ENCODE measurements at places on chromosomes 2 and 18.
A peak's percentile ranks its signal among the peaks of the same experiment; 100 is the strongest.

DNA sequence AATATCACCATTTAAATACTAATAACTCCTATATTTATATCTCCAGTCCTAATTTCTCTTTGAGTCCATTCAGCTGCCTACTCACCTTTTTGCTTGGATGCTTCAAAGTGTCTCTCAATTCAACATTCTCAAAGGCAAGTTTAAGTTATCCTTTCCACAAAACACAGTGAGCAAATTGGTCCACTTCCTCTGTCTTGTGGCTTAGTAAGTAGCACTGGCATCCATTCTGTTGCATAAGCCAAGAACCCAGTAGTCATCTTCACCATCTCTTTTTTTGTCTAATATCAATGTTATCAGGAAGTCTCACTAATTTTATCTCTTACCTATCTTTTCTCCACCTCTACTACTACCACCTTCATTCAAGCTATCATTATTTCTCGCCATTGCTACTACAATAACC lies 27.4 kb upstream of the IL1RL1 start:
- DNase-seq = no peak

- DNase-seq = no peak
These were observed 4.3 kb downstream of the SEPTIN10 start for GRCh38 chr2:109609352-109610024.

DNA sequence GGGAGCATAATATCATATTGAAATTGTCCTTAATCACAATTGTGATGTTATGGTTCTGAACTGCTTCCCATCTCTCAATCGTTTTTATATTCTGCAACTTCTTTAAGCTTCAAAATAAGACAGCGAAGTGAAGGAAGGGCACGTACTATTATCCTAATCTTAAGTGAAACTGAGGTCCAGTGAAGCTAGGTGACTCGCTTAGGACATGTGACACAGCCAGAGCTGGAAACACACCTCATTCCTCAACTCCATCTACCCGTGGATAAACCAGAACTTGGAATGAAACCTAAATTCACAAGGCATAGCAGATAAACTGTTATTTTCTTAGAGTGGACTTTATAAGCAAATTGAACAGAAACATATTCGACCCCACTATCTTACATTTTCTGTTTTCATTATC lies 191.2 kb upstream of the PXDN start:
- DNase-seq = no peak

DNA sequence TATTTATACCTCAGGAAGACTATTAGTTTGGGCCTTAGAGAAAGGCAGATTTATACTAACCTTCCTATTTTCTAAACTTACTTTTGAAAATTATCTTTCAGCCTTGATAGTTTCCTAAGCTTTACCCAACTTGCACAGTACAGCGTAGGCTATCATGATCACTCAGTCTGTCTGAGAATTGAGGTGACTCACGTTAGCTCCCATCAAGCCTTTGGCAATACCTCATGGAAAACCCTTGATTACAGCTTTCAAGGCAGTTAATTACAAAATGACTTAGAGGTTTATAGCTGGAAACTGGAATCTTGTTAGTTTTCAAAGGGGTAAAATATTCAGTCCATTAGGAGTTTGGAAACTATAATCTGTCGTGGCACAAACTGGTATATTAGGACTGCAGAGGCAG lies 26.4 kb upstream of the ARMC9 start:
- no peak for DNase-seq

- no peak for DNase-seq
These were observed 10.3 kb upstream of the GPR45 start for GRCh38 chr2:105231232-105231619.

- no peak for DNase-seq
These were observed 27.8 kb upstream of the COPS8 start for GRCh38 chr2:237057893-237058300.

GRCh38 chr18:7520200-7520785 lies 46.8 kb upstream of the PTPRM start:
- no peak for DNase-seq

GRCh38 chr2:105081006-105081601 lies 43.2 kb downstream of the MRPS9 start:
- no peak for DNase-seq

GRCh38 chr2:25523060-25523459 lies 150.3 kb downstream of the DTNB start:
- no peak for DNase-seq

DNA sequence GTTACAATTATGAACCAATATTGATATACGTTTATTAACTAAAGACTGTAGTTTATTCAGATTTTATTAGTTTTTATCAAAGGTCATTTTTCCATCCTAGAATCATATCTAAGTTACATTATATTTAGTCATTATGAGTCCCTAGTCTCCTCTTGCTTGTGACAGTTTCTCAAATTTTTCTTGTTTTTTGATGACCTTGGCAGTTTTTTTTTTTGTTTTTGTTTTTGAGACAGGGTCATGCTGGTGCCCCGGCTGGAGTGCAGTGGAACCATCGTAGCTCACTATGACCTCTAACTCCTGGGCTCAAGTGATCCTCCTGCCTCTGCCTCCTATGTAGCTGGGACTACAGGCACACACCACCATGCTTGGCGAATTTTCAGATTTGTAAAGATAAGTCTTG lies 18.3 kb upstream of the SLC39A10 start:
- no peak for DNase-seq

DNA sequence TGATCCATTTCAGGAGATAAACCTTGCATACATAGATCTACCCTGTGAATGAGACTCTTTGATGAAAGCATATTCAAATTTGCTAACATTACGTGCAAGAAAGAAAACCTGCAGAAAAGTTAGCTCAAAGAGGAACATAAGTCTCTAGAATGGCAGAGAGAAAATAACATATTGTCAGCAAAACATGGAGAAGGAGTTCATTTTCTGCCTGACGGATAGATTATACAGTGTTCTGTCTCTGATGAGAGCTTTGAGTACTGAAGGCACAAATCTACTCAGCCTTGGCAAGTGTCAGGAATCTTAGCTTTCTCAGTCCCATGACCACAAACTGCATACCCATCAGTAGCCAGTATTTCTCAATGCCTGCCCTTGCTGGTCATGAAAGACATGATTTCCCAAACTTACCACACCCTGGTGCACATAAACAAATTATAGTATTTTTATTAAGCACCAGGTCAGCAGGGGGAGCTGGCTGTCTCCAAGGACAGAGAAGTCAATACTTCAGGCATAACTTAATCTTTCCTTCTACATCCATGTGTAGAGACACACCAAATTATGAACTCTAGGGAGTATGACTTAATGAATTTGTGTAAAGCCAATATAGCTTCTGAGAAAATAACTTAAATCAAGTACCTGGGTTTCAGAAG lies 401.2 kb upstream of the SOX11 start:
- no peak for DNase-seq

GRCh38 chr2:165070076-165070475 lies 114.8 kb upstream of the SLC38A11 start:
- DNase-seq = no peak

DNA sequence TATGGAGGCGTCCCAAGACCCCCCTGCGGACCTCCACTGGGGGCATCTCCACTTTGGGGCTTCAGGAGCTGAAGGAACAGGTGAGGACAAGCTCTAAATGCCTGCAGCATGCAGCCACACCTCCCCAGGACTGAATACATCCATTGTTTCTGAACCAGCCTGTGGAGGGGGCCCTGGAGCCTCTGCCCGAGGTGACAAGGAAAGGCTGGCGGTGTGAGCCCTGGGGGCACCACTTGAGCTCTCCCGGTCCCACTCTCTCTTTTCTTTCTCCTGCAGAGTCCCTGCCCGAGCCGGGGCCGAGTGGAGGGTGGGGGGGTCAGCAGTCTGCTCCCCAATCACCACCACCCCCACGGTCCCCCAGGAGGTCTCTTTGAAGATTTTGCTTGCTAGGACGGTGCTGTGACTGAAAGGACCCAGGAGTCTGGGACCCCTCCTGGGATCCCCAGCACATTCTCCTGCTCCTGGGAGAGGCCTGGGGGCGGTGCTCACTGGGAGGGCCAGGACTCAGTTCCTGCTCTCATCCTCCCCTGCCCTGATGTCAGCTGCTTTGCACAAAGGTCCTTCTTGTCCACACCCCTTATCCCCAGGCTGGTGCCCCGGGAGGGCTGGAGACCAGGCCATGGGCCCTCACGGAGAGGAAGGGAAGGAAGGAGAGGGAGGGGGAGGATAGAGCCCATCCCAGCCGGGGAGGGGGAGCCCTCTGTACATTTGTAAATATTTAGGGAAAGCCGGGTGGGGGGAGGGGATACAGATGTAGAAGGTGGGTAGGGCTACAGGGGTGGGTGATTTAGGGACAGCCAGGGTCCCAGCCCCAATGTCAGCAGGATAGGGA lies 5.7 kb downstream of the CHPF start:
- no peak for DNase-seq

GRCh38 chr2:28408764-28409599 lies 16.3 kb downstream of the FOSL2 start:
- DNase-seq = peak; percentile 81

GRCh38 chr2:71796174-71796593 lies 342.8 kb downstream of the DYSF start:
- no peak for DNase-seq

GRCh38 chr2:217249121-217250012 lies 389.5 kb upstream of the TNP1 start:
- no peak for DNase-seq

GRCh38 chr2:3129867-3130266 lies 247.8 kb downstream of the EIPR1 start:
- no peak for DNase-seq

- DNase-seq = no peak
These were observed 62.4 kb downstream of the RPL31 start for GRCh38 chr2:101064505-101064867.
